CD8-positive, alpha-beta memory T cell (primary cell): ENCODE measurements at places on chromosomes 5 and 9. TPM values are rescaled to one million over a fixed set of nuclear protein-coding genes. Genes with fewer than 3 reads are reported as not detected.

The C5 gene
- total RNA-seq: 1.3 TPM

GRCh38 chr5:163362840-163363371 is 74.5 kb upstream of the CCNG1 start:
- no peak for DNase-seq

The CDC20B gene
- 0.16 TPM for total RNA-seq

The KCNV2 gene
- not detected for total RNA-seq

DNA sequence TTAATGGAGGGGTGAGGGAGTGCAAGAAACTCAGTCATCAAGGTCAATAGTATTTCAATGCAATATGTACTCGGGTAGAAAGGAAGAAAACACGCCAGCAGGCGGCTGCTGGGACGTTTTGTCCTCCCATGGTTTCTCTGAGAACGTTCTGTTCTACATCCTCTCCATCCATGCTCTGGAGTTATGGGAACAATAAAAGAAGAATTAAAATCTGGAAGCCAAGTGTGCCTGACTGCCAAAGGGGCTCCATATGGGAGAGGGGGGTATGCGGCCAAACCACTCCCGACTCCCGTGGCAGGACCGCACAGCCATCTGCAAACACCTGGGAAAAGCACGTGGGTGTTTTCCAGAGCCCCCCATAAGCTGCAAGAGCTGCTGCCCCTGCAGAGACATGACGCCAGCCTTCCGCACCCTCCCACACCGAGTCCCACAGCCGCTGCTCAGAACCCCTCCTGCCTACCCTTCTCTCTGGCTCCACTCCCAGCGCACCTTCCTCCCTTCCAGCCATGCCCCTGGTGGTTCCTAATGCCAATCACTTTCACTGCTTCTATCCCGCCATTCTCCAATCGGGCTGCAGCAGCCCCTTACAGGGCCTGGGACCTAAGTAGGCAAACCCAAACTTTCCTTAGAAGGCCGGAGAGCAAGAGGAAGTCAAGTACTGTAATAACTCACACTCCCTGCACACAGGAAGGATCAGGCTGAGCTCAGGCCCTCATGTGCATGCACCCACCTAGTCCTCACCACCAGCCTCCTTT is 241.6 kb downstream of the SYK start:
- no peak for DNase-seq

- DNase-seq: no peak
Measured at GRCh38 chr9:137439158-137439714, 1.9 kb downstream of the ENTPD8 start.

DNA sequence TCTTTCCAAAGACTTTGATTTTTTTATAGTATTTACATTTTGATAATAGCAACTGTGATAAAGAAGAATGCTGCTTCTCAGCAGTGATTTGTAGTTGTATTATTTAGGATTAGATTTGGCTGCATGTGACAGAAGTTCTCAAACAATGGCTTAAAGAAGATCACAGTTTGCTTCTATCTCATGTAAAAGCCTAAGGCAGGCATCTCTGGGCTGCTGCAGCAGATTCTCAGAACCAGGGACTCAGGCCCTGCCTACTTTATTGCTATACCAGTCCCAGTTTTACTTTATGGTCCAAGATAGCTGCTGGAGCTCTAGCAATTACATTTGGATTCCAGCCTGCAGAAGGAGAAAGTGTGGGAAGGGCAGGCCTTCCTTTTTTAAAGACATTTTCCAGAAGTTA is 8.8 kb upstream of the SNX2 start:
- no peak for DNase-seq
